ENCODE measurements at places on chromosomes 2 and 18. TPM values are rescaled to one million over a fixed set of nuclear protein-coding genes. Genes with fewer than 3 reads are reported as not detected.
A peak's percentile ranks its signal among the peaks of the same experiment; 100 is the strongest.

GALNT1 gene
- polyA plus RNA-seq = 45.9 TPM

CNTNAP5 gene
- polyA plus RNA-seq = not detected

GRCh38 chr2:20666304-20667150, at the start of gene GDF7:
GDF7 (plus strand) TSS chr2:20667144; CDS start chr2:20667240, 96 bp downstream.
- no peak for DNase-seq

DNA sequence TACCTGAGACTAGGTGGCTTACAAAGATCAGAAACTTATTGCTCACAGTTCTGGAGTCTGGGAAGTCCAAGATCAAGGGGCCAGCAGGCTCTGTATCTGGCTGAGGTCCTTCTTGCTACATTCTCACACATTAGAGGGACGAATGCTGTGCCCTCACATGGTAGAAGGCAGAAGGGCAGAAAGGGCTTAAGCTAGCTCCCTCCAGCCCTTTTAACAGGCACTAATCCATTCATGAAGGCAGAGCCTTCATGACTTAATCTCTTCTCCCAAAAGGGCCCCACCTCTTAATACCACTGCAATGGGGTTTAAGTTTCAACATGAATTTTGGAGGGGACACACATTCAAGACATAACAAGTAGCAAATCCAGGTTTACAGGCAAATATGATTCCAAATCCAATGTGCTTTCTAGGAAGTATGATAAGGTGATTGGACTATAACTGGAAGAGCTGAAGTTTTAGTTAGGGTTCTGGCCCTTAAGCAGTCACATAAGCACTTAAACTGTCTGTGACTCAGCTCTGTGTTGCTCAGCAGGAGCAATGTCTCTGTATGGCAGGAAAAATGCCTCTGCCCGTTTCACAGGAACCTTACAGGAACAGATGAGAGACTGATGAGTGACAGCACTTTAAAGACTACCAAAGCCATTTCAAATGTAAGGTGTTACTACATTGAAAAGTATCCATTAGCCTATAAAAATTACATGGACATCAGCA, 119.6 kb upstream of the PTPRM start:
- no peak for DNase-seq

DNA sequence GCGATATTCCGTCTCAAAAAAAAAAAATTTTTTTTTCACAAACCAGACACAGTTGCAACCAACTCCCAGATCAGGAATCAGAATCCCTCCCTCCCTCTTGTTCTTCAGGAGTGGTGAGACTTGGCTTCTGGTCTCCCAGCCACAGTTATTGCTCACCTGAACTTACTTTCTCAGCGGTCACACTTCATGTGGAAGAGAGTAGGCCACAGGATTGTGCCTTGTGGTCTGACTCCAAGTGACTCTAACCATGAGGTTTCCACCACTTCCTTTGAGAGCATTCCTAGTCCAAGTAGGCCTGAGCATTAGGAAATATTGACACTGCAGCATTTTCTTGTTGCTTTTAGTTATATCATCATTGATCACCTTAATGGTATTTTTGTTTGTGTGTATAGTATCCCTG, 12.1 kb downstream of the FMNL2 start:
- no peak for DNase-seq

DNA sequence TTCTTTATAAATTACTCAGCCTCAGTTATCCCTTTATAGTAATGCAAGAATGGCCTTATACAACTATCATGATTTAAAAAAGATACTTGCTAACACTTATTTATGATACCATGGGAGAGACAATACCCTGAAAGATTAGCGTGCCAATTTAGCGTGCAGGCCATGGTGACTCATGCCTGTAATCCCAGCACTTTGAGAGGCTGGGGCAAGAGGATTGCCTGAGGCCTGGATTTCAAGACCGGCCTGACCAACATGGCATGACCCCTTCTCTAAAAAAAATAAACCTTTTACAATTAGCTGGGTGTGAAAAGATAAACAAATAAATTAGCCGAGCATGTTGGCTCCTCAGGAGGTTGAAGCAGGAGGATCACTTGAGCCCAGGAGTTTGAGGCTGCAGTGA, 493.4 kb upstream of the FSIP2 start:
- no peak for DNase-seq

GRCh38 chr2:48531141-48531648, 1.2 kb downstream of the STON1 start:
- no peak for DNase-seq

GRCh38 chr2:20650393-20650876, 463 bp downstream of the HS1BP3 start:
- no peak for DNase-seq

- no peak for DNase-seq
Measured at GRCh38 chr2:150136401-150136800, 351.1 kb downstream of the RND3 start.

DNA sequence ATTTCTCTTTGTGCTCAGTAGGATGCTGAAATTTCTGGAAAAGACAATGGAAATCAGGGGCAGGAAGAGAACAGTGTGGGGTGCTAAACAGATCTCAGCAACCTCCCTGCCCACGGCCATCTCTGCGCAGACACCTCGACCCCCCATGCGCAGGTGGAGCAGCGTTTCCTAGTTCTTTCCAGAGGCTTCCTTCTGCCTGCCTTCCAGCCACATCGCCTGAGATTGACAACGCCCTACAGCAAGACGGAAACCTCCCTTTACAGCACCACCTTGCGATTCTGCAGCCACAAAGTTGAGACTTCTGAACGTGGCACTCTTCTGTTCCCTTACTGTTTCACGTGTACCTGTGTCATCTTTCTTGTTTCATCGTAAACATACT, 31.4 kb upstream of the CASP8 start:
- no peak for DNase-seq

- no peak for DNase-seq
Measured at GRCh38 chr2:202196727-202197126, 41.7 kb downstream of the SUMO1 start.

RTKN gene
- polyA plus RNA-seq = 8.6 TPM

- DNase-seq = no peak
Measured at GRCh38 chr2:15642815-15643500, 51.3 kb downstream of the DDX1 start.

- DNase-seq = peak; percentile 42
Measured at GRCh38 chr18:22223254-22223964, 54.0 kb downstream of the GATA6 start.

CAPG gene
- 9.8 TPM for polyA plus RNA-seq

- DNase-seq = no peak
Measured at GRCh38 chr18:47263430-47264307, 12.2 kb upstream of the SKOR2 start.

KIF1A gene
- polyA plus RNA-seq = 0.85 TPM

GRCh38 chr18:39692367-39693015, 2126.9 kb upstream of the CELF4 start:
- DNase-seq = no peak

DNA sequence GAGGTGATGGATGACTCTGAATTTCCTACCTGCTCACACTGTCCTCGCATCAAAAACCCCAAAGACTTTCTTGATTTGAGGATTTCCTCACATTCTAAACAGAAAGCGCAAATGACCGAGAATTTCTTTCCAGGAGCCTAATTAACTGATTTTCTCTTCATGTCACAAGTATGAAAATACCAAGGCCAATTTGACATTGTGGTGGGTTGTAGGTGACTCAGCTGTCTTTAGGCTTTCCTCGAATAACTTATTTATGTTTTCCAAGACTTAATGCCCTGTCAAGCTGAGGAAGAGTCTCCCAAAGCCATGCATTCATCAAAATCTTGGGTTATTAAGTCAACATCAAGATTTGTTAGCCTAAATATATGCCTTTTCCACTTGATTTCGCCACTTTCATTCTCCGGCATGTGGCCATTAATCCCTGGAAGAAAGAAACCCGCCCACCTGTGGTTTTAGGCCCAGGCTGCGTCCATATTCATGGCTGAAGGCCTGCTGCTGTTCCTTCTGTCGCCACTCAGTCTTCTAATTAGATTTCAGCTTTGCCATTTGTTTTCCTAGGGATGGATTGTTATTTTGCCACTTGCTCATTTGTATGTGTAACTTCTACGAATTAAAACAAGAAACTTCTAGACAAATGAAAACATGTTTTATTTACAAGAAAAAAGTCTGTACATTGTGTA, 84.9 kb downstream of the ST6GAL2 start:
- DNase-seq = no peak

GRCh38 chr2:148726228-148726627, 81.7 kb downstream of the EPC2 start:
- DNase-seq = no peak

DNA sequence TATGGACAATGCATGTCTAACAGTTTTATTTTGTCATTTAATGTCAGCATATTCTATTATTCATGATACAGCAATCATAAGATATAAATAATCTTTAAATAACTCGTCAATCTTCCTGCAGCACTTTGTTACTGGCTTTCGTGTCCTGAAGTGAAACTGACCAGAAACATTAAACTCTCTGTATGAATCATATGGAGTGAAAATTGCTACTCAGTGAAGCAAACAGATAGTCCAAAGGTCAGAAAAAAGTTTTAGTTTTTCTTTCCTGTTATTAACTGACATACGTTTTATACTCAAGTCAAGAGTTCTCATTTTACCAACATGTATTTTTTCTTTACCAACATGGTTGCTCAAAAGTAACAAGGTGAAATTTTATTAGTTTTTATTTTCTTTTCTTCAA, 106.8 kb upstream of the GALNT5 start:
- no peak for DNase-seq

DNA sequence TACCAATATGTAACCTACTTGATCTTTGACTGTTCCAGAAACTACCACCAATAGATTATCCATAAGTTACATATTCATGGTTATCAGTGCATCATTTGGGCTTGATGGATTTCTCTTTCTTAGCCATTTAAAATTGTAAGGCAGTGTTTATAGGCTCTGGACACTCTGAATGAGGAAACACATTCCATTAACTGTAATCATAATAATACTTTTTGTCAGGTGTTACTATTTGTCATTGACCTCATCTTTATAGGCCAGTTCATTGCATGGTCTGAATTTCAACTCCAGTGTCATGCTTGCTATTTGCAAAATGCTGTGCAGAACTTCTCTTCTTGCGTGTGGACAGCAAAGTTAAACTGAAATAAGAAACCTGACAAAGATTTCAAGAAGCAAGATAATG, 1340.2 kb upstream of the ZEB2 start:
- DNase-seq = no peak

GRCh38 chr18:45009756-45010155, 329.1 kb downstream of the SETBP1 start:
- no peak for DNase-seq

ALPP gene
- polyA plus RNA-seq = not detected

- no peak for DNase-seq
Measured at GRCh38 chr2:55556809-55557208, 37.3 kb downstream of the CFAP36 start.

GRCh38 chr18:66792466-66792865, 188.6 kb upstream of the CDH19 start:
- no peak for DNase-seq

DNA sequence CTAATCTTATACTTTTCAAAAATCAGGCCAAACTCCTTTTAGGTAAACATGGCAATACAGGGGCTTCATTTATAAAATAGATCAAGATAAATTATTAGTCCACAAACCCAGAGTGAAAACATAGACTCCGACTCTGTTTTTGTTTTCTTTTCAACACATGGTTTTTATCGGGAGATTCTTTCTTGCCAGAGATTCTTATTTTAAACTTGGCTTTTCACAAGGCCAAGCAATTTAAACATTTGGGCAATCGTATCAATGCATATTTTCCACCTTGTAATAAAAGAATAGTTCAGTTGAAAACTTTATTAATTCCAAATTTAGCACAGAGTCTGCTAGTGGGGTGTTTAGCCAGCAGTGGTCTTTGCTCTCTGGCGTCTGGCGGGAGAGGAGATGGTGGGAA, 71.9 kb downstream of the SOX11 start:
- no peak for DNase-seq

DNA sequence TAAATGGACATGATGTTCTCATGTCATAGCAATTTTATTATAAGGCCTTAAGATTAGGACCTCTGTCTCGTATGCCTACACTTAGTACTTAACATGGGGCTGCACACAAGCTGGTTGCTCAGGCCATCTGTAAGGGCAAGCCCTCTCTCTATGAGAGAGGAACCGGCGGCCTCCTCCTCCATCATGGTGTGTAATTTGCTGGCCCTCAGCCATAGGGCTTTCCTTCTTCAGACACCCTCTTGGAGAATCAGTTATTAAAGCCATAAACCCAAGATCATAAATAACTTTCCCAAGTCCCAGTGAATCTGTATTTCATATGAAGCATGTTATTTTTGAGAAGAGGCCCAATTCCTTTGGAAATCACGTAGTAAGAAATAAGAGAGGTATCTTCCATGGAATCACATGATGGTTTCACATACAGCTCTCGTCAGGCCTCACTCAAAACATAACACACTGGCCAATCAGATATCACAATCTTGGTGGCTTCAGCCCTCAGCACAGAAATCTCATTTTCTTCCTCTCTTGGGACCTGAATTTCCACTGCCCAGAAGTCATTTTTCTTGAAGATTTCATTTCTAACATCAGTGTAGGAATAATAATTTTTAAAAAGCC, 92.6 kb downstream of the RDH14 start:
- no peak for DNase-seq

GRCh38 chr2:38723173-38723572, 28.0 kb downstream of the SRSF7 start:
- DNase-seq = no peak

DNA sequence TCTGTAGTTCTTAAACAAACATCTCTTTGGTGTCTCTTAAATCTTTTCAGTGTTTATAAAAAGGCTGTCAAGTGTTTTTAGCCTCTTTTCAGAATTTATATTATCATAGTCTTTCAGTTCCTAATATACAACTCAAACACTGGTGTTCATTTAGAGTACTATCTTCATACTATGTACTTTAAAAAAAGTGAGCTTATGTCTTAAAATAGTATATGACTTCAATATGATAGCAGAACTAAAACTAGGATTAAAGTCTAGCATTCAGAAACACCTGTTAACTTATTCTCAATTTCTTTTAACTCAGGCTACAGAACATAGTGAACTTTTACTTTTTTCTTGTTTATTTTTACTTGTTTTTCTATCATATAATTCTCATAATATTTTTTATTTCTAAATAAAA, 14.7 kb upstream of the IKZF2 start:
- DNase-seq = no peak

PSMA8 gene
- 0.17 TPM for polyA plus RNA-seq

- no peak for DNase-seq
Measured at GRCh38 chr2:130346741-130347066, 4.0 kb downstream of the IMP4 start.

- no peak for DNase-seq
Measured at GRCh38 chr18:48680339-48681250, 141.8 kb downstream of the CTIF start.

PROKR1 gene
- 0.03 TPM for polyA plus RNA-seq
